ENCODE measurements at places on chromosomes 16 and 17.
A peak's percentile ranks its signal among the peaks of the same experiment; 100 is the strongest.

DNA sequence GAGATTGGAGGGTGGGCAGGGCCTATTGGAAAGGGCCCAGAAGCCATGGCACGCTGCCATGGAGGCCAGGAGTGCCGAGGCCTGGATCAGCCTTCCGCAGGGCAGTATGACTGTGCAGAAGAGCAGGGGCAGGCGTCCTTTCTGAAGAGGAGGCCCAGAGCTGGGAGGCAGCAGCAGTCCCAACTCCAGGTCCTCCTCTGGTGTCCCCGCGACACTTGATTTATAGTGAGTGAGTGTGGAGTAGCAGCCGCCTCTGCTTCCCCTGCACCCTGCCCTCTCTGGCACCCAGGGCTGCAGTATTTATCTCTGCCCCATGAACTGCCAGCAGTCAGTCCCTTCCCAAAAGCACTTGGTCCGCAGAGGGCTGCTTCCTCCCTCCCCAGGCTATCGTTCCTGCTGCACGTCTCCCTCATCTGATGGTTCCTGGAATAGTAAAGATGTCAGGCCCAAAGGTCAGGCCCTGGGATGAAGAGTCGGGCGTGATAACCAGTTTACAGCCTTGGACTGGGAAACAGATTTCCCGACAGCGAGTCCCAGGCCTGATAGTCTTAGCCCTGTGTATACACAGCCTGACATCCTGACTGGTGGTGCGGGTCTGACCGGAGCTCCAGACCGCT lies 32.9 kb downstream of the PGS1 start:
- DNase-seq: no peak

GRCh38 chr17:78168903-78169793 lies 767 bp downstream of the SYNGR2 start:
- no peak for DNase-seq

DNA sequence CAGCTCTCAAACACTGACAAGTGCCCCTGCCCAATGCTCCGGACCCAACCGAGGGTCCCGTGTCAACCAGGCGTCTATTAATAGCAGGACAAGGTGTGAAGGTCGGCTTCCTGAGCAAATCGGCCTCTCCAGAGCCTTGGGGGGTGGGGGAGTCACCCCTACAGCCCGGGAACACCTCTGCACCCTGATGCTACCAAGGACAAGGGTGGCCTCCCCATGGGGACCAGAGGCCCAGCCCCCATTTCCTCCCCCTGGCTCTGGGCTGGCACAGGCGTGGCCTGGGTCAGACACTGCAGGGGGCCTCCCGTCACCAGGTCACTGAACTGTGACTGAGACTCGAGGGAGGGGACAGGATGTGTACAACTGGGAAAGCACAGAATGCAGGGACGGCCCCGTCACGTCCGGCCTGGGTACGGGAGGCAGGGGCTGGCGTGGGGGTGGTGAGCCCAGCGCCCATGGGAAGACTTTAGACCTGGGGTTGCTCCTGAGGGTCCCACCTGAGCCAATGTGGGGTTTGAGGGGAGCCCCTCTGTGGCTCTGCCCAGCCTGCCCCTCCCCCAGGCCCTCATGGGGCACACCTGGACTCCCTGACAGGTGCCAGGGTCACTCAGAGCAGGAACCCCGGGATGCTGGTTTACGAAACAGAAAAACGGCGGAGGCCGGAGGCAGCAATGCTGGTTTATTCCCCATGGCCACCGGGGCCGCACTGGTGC lies 579 bp upstream of the CYBA start:
- DNase-seq: no peak

GRCh38 chr17:75777296-75777922 lies 7.2 kb upstream of the UNK start:
- DNase-seq: no peak

- no peak for DNase-seq
Measured at GRCh38 chr17:49832840-49833599, 14.8 kb downstream of the TAC4 start.

DNA sequence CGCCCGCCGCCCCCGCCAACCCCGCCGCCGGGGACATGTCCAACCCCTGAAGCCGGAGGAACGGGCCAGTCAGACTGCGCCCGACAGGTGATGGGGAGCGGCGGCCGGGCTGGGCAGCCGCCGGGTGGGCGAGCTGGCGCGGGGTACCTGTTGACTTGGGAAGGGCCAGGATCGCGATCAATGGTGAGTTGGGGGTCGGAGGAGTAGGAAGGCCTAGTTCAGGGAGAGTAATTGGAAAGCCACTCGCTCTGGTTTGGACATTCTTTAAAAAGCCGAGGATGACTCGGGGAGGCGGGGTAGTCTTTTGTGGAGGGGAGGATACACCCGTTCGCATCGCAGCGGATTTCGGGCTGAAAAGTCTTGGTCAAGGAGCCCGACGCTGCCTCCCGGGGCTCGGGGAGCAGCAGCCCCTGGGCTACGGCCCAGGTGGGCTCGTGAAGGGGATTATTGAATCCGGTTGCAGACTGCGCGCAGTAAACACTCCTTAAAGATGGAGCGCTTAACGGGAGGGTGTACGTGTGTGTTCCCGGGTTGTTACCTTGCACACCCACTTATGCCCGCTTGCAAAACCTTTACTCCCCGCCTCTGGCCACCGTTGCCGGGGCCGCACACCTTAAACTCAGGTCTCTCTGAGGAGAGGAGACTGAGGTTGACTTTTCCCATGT lies 123.8 kb downstream of the GOSR1 start:
- no peak for DNase-seq

DNA sequence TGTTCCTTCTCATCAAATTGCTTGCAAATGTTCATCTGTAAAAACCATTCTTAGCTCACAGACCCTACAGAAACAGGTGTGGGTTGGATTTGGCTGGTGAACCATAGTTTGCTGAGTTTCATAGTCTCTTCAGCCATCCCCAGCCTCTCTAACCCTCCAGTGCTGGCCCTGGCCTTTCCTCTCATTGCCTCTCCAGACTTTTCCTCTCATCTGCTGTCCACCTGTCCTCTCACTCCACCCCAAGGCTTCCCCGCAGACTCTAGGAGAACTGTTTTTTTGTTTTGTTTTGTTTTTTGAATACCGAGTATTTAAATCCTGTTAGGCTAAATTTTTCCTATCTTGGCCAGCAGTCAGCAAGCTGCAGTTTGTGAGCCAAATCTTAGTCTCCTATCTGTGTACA lies 41.1 kb downstream of the MEOX1 start:
- no peak for DNase-seq

GRCh38 chr17:64252831-64253230 lies 10.2 kb downstream of the TEX2 start:
- no peak for DNase-seq

DNA sequence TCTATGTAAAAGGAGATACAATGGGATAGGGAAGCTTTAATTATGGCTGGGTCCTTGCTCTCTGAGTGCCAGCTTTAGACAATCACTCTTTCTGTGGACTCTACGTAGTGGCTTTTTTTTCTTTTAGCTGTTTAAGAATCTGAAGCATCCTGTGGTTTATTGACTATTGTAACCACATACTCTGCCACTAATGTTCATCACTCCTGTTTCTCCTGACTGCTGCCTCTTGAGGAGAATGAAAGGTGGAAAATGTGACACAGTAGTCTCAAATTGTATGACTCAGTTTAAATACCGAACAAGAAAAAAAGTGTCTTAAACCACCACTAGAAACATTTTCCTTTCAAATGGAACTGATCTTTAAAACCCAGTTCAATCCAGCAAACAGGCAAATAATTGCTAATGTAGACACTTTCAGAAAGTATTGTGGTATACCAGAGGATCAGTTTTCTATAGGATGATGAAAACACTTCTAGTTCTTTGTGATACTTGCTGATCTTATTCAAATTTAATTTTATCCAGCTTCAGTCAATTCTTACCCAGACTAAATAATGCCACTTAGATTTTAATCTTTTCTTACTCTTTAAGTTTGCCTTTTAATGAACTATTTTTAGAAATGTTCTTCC lies 302.7 kb upstream of the PMFBP1 start:
- peak; percentile 91 for DNase-seq

DNA sequence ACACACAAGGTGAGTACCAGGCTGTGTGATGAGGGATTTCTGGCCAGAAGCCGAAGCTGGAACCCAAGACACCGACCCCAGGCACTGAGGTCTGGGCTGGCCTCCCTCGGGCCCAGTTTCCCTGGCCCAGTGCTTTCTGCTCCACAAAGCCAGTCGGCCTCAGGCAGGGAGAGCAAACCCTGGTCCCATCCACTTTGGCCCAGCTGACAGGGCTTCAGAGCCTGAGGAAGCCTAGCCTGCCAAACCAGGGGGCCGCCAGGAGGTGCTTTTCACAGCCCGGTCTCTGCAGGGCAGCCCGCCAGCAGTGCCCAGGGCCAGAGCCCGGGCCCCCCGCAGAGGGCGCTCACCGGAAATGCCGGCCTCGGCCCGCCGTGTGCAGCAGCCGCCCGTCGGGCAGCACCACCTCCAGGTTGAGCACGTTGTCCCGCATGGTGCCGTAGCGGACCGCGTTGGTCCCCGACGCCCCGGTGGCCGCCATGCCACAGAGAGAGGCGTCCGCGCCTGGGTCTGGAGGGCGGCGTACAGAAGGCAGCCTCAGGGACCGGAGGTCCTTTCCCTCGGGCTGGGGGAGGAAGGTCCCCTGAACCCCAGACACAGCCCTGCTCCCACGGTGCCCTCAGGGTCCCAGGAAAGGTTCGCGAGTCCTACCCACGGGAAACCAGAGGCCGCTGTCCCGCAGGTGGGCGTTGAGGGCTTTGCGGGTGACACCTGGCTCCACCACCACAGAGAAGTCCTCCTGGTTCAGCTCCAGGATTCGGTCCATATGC lies 2.2 kb downstream of the LDHD start:
- DNase-seq: no peak

DNA sequence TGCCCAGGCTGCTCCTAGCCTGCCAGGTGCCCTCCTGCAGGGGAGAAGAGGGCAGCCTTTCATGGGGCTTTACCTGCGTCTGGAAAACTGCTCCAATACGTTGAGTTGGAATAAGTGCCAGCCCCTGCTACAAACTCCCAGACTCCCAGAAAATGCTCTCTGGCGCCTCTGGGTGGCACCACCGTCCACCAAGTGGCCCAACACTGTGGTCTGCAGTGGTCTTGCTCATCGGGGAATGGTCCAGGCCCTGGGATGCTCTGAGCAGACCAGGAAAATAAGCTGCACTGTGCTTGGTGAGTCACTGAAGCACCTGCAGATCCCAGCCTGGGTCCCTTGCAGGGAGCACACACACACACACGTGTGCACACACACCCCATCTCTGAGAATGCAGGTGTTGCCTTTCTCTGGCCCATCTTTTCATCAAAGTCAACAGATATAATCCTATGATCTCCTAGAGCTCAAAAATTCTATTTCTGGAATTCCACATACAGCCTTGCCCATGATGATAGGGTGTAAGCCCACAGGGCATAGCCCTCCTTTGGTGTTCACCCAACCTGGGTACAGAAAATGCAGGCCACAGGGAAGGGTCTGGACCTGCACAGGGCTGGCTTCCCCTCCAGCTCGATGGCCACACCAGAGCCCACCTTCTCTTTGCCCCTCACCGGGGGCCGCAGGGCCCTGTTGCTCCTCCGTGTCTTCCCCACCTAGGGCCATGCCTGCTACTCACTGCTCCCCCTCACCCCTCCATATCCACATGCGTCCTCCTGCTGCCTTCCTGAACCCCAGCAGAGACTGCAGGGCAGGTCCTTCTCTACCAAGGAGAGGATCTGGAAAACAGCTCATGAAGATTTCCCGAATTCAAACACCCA lies 20.5 kb downstream of the CDIP1 start:
- DNase-seq: no peak

- no peak for DNase-seq
Measured at GRCh38 chr17:7004398-7005253, 7.8 kb upstream of the RNASEK start.

GRCh38 chr16:27083861-27084261 lies 17.1 kb downstream of the C16orf82 start:
- DNase-seq: no peak

DNA sequence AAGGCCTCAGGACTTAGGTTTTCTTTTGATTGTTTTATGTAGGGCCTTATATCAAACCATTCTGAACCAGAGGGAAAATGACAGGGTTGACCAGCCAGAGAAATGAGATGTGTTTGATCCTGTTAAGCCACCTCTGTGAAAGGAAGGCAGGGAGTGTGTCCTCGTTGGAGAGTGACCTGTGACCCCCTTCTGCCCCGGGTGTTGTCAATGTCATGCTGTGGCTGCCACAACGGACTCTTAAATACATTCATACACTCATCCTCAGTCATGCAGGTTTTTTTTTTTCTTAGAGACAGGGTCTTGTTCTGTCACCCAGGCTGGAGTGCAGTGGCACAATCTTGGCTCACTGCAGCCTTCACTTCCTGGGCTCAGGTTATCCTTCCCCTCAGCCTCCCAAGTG lies 6.1 kb downstream of the MYCBPAP start:
- DNase-seq: no peak

Data from fibroblast of skin of left biceps (primary cell).